Posterior vena cava (tissue), 2 donors: ENCODE measurements at places on chromosomes 4 and X. TPM values are rescaled to one million over a fixed set of nuclear protein-coding genes. Genes with fewer than 3 reads are reported as not detected.

DNA sequence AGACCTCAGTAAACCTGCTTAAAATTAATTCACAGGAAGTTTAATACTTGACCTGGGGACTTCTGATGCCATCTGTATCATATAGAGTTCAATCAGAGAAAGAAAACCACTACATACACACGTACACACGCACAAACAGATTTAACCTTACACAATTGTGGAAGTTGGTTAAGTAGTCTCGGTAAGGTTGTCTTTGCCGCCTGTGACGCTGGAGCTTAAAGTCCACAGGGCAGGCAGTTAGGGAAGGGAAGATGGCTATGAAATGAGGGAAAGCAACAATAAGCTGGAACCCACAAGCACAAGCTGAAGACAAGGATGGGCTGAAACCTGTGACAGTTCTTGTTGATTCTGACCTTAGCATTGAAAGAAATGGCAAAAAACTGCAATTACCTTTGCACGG is 41.7 kb upstream of the TSPAN7 start:
- DNase-seq = no peak

GRCh38 chrX:132833373-132833772 is 125.1 kb downstream of the HS6ST2 start:
- DNase-seq = no peak

DNA sequence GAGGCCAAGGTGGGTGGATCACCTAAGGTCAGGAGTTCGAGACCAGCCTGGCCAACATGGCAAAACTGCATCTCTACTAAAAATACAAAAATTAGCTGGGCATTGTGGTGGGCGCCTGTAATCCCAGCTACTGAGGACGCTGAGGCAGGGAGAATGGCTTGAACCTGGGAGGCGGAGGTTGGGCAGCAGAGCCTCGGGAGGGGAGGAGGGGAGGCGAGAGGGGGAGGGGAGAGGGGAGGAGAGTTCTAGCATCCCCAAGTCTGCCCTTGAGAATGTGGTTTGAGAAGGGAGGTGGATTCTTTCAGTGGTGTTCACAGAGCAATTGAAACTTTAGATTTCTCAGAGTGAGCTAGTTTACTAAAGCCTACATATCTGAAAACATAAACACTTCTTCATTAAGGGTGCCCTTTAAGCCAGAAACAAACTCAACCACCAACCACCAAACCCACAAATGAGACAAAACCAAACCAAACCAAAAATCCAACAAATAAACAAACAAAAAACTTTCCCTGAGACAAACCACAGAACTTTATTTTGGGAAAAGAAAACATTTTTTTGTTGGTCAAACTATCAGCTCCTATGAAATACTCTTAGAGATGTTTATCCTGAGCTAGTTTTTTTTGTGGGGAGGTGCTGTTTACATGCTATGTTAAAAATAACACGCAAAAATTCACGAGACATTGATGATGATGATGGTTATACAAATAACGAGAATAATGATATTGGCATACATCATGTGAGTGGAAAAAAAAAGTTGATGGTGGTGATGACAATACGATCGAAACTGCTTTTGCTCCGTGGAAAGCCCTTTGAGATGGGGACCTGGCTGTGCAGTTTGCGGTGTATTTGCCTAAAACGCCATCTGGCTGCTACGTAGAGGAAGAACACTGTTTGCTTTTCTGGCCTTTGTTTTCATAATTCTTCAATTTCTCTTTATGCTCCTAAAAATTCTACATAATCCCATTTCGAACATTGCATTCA is 98.2 kb upstream of the PRKX start:
- no peak for DNase-seq

GRCh38 chr4:86330961-86331742 is 28.7 kb downstream of the MAPK10 start:
- no peak for DNase-seq

Gene ETNPPL
- not detected for total RNA-seq

DNA sequence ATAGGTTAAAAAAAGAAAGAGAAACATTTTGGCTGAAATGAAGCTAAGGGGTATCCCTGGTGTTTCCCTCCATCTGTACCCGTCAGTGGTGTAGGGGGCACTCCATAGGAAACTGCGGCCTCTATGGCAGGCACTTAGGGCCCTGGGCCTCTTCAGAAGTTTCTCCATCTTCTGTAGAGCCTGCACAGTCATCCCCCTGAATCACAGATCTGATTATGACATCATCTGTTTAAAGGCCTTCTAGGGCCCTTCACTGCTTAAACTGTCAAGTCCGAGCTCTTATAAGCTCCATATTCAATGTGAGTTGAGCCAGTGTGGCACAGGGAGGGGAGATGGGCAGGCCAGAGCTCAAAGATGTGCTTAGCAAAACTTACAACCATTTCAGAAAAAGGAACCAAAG is 241.3 kb downstream of the NR3C2 start:
- no peak for DNase-seq

- no peak for DNase-seq
Measured at GRCh38 chr4:78476108-78476704, 75.4 kb upstream of the ANXA3 start.

DNA sequence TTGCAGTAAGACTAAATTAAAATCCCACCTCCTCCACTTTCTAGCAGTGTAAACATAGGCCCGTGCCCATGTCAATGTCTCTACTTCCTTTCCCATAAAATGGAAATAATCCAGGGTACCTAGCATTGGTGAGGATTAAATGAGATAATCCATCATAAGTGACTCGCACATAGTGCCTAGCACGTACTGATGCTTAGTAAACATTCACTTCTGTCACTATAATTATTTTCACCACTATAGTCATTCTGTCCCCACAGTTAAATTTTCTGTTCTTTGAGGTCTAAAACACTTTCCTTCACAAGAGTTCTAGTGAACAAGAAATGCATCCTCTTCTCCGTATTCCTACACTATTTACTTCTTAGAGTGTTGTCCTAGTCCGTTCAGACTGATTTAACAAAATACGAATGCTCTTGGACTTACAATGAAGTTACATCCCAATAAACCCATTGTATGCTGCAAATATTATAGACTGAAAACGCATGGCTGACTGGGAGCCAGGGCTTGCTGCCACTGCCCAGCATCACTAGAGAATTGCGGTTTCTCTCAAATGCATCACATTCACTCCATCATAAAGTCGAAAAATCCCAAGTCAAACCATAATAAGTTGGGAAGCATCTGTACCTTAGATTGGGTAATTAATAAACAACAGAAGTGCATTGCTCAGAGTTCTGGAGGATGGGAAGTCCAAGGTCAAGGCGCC is 10.6 kb downstream of the ARAP2 start:
- DNase-seq = no peak

- DNase-seq = no peak
Measured at GRCh38 chrX:71627588-71628404, 9.5 kb upstream of the CXCR3 start.

DNA sequence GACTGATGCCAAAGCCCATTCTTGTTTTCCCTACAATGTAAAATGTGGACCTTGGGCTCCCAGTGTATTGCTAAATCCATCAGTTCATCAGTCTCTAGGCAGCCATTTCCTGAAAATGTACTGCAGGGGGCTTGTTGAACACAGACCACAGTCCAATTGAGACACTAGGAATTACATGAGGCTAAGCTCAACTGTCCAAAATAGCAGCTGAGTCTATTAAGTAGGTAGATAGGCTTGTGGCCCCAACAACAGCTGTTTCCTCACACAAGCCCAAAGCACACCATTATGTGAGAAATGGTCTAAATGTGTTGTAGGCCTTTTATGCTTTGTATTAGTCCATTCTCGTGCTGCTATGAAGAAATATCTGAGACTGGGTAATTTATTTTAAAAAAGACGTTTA is 60.0 kb upstream of the PAK3 start:
- DNase-seq = no peak
